ENCODE measurements at places on chromosomes 1 and 21.

DNA sequence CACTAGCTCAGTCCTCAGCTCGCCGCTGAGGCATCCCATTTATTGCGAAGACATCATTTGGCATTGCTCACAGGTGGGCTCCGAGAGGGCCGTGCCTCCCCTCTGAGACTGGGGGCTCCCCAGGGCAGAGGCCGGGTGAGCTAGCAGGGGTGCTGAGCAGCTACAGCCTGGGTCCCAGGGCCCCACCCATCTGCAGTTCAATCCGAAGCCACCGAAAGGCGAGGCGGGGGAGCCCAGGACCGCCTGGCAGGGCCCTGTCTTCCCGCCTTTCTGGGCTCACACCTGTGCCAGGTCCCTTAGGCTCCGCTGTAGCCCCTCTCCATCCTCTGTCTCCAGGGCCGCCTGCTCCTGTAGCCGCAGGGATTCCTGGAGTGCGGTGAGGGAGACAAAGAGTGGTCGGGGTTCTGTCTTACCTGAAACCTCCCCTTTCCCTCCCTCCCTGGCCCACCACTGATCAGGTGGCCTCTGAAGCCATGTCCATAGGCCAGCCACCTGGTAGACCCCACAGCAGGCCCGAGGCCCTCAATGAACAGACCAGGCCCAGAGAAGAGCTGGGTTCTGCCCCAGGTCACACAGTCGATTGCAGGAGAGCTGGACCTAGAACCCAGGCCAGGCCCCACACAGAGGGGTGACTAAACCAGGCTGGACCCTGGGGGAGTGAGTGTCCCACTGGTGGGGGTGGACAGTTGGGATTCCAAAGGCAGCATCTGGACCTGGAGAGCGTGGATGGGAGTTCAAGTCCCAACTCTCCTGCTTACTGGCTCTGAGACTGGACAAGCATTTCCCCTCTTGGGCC is 18.1 kb upstream of the NBPF1 start:
- DNase-seq = no peak

DNA sequence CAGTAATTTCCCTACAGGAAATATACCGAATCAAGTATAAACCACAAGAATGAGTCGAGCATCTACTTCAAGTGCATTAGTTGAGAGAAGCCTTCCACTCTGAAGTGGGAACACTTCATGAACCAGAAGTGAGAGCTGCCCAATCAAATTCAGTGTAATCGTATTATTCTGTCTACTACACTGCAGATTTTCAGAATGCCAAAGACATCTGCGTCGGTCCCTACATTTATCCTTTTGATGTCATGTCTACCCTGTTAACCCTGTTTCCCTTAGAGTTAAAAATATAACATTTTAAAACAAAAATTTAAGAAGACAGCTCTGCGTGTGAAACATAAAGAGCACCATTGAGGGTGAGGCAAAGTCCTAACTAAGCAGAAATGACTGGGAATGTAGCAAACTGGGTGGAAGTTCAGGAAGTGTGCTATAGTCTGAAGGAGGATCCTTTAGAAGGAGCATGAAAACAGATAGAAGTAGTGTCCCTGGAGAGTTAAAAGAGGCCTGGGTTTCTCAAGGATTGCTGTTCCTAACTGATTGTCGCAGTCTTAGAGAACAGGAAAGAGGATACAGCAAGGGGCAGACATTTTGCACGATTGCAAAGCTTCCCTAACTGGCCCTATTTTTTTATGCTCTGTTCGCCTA is 291.2 kb downstream of the PTPRC start:
- DNase-seq = peak; percentile 56

GRCh38 chr1:5650283-5651026 is 341.8 kb downstream of the NPHP4 start:
- DNase-seq = no peak

GRCh38 chr1:225418598-225418997 is 9.2 kb downstream of the LBR start:
- DNase-seq = no peak

DNA sequence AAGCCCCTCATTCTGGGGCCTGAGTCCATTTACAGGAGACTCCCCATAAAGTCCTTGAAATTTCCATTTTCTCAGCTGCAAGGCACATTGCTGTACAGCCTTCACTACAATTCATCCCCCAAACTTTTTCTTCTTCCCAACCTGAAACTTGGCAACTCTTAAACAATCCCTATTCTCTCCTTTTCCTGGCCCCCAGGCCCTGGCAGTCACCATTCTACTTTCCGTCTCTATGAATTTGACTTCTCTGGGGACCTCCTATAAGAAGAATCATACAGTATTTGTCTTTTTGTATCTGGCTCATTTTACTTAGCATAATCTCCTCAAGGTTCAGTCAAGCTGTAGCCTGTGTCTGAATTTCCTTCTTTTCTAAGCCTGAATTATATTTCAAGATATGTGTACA is 332.9 kb downstream of the PCP4 start:
- DNase-seq = no peak

DNA sequence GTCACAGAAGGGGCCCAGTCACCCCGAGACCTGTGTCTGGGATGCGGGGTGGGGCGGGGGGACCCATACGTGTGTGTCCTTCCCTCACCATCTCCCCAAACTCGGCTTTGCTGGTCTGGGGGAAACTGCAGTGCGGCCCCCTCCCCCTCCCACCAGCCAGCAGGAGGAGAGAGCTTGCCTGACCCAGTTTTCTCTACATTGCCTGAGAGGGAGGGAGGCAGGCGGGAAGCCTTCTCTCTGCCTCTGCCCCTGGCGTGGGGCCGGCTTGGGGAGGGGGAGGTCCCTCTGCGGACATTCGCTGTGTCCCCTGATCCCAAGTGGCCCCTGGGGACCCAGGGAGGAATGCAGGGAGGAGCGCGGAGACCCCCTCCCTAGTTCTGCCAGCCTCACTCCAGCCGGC is 3.9 kb downstream of the EPHA8 start:
- no peak for DNase-seq

- DNase-seq = no peak
These were observed 987 bp downstream of the DYNLT4 start for GRCh38 chr1:44806025-44806703.

DNA sequence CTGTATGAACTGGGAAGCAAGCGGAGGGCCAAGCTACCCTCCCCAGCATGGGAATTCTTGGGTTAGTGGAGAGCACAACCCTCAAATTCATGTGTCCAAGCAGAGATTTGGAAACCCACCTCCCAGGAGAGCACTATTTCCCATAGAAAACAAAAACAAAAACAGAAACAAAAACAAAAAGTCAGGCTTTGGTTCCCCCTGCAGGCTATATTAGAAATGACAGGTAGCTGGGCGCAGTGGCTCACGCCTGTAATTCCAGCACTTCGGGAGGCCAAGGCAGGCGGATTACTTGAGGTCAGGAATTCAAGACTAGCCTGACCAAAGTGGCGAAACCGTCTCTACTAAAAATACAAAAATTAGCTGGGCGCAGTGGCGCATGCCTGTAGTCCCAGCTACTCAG is 10.8 kb downstream of the MINDY1 start:
- DNase-seq = no peak

DNA sequence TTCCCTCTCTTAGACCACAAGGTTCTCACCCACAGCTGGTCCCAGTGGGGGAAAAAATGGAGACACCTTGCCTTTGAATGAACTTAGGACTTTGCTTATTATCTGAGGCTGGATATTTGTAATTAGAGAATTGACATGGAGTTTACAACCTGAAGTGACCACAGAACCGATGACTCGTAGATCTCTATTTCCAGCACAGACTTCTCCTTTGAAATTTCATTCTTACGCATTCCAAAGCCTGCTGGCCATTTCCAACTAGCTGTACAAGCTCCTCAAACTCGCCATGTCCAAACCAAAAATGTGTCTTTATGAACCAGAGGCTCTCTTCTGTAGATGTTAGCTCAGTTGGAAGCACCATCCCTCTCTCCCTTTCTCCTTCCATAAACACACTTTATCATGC is 12.0 kb downstream of the RAB7B start:
- DNase-seq = peak; percentile 62

DNA sequence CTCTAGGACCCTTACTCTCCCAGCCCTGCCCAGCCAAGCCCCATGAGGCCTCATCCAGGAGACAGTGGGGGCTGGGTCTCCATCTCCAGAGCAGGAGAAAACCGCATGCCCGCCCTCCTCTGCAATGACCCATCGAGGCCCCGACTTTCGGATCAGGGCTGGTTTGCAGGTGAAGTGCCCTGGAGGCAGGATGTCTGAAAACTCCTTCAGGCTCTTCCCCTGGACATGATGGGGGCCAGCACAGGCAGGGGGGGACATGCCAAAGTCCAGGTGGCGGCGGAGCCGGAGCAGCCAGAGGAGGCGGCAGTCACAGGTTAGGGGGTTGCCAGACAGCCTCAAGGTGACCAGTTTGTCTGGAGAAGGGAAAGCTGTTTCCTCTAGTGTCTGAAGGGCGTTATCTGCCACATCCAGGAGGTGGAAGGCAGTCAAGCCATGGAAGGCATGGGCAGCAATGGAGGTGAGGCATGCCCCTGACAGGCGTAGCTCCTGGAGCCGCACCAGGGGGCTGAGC is 3.9 kb downstream of the LINGO4 start:
- no peak for DNase-seq

- no peak for DNase-seq
These were observed 5.2 kb downstream of the DEGS1 start for GRCh38 chr1:224188286-224188685.

- peak; percentile 7 for DNase-seq
These were observed 6.7 kb downstream of the C1orf115 start for GRCh38 chr1:220696863-220697231.

DNA sequence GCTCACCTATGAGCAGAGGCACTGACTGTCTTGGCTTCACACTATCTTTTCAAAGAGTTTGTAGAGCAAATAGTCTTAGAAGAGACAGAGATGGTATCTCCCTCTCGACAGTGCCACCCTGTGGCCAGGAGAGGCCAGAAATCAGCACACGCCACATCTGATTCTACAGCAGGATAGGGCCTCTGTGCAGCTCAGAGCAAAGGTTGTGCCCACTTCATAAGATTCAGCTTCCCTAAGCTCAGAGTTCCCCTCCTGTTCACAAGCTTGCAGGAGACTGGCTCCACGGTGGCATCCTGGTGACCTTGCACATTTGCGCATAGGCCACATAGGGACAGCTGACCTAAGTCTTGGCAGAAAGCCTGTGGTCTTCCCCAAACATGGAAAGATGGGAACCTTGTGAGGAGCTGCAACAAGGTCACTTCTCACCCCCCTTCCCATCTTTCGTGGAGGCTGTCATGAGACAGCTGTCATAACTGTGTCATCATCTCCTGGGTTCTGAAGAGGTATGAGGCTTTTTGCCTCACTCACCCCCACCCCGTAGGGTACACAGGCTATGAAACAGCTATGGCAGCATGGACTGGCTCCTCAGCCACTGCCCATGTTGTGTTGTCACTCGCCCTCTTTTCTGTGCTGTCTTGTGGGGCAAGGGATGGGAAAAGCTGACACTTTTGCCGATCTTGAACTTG is 3.0 kb downstream of the ITLN2 start:
- peak; percentile 17 for DNase-seq

DNA sequence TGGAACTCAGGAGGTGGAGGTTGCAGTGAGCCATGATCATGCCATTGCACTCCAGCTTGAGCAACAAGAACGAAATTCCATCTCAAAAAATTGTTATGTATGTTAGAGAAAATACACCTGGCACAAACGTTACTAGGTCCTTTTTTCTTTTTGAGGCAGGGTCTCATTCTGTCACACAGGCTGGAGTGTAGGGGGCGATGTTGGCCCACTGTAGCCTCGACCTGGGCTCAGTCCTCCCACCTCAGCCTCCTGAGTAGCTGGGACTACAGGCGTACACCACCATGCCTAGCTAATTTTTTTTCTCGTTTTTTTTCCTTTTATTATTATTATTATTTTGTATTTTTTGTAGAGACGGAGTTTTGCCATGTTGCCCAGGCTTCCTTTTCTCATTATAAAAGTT is 4.4 kb downstream of the HAX1 start:
- DNase-seq = no peak

DNA sequence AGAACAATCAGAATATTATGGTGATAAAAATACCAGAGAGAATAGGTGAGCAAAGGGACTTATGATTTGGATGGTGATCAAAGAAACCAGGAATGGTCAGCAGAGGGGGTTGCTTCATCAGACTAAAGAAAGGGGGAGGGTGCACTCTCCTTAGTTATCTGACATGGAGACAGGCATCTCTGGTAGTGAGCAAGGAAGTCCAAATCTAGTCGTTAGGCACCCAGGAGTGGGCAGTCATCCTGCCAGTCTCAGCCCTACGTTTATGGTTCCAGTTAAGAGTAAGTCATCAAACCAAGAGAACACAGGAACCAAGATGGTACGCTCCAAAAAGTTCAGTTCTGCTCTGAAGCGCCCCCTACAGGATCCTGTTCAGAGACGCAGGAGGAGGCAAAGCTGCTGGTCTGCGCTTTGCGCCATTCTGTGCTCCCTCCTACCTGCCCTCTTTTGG is 28.6 kb downstream of the EBNA1BP2 start:
- no peak for DNase-seq

DNA sequence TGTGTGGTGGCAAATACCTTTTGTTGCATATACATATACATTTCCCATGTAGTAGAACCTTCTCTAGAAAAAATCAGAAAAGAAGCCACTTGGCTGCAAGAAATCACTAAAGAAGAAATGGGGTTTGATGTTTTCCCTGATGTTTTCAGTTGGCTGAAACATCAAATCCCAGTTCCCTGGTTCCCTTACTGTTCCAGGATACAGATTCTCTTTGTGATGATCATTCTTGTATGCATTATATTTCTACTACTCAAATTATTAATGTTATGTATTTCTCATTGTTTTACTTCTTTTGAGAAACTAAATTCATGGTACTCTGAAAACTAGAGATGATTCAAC is 7.6 kb downstream of the RNU1-2 start:
- no peak for DNase-seq

- peak; percentile 74 for DNase-seq
These were observed 154.4 kb downstream of the PLPP3 start for GRCh38 chr1:56424744-56425493.

DNA sequence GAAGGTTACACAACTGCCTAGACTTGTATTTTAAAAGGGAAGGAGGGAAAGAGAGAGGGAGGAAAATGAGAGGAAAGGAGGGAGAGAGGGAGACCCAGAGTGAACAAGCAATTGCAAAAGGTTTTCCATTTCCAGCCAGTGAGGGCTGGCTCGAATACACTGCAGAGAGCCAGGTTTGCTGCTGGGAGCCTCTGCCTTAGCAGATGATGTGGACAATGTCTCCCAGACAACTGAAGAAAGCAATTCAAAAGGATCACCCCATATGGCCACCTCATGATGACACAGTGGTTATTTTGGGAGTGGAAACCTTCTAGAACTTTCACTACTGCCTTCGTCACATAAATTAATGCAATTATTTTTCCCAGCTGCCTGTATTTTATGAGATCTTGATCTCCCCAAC is 86.4 kb downstream of the BCAR3 start:
- DNase-seq = peak; percentile 59

DNA sequence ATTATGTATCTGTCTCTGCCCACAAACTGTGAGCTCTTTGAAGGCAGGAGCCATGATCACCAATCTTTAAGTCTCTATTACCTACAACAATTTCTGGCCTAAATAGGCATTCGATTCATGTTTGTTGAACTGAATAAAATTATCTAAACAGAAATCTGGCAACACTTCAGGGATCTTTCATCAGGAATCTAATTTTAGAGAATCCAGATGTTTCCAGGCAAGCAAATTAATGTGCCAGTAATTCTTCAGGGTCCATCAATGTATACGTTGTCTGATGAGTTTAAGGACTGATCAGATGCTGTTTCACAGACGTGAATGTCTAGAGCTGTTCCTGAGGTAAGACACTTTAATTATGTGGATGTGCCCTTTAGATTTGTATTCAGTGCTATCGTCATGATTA is 524.4 kb downstream of the PTPRC start:
- no peak for DNase-seq
